ENCODE measurements at places on chromosomes 7 and 10. TPM values are rescaled to one million over a fixed set of nuclear protein-coding genes. Genes with fewer than 3 reads are reported as not detected.

GRCh38 chr10:69344591-69345252 is 66.4 kb downstream of the HK1 start:
- no peak overlapping the region for H3K4me3 ChIP-seq
- H3K27me3 ChIP-seq: no peaks in the 10 kb centered on the region
- H3K4me1 ChIP-seq: no peaks in the 10 kb centered on the region
- no peaks in the 10 kb centered on the region for H3K36me3 ChIP-seq
- no peak overlapping the region for H3K27ac ChIP-seq
- DNase-seq: no peak

DNA sequence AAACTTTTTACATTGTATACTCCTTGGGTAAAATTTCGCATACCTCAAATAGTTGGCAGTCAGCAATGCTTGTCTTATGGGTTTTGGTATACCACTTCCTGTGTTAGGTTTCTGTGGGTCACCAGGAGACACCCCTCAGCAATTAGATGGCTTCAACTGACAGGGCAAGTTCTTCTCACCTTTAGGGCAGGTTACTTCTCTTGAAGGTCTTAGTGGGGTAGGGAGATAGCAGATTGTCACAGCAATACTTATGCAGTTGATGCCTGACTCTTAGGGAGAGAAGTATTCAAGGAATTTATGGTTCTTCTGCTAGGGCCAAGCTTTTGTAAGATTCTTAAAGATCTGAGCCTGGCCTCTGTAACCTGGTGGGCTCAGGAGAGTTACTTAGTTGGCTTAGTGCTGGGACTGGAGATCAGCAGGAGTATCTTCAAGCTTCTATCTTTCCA is 42.9 kb downstream of the MKLN1 start:
- H3K27ac ChIP-seq: peak overlapping the region; percentile 77
- H3K4me3 ChIP-seq: no peak overlapping the region
- no peaks in the 10 kb centered on the region for H3K36me3 ChIP-seq
- no peak for DNase-seq

GRCh38 chr7:81460250-81461045 is 309.4 kb downstream of the HGF start:
- H3K4me3 ChIP-seq: no peak overlapping the region
- peaks cover 6% of the 10 kb centered on the region for H3K4me1 ChIP-seq

- no peak for DNase-seq
- H3K36me3 ChIP-seq: no peaks in the 10 kb centered on the region
- no peak overlapping the region for H3K4me3 ChIP-seq
- H3K27ac ChIP-seq: no peak overlapping the region
- H3K27me3 ChIP-seq: no peaks in the 10 kb centered on the region
Observed at GRCh38 chr7:113314594-113314993, 196.2 kb upstream of the SMIM30 start.

GRCh38 chr10:119630300-119630699 is 20.9 kb upstream of the BAG3 start:
- no peak overlapping the region for H3K4me3 ChIP-seq
- H3K27ac ChIP-seq: no peak overlapping the region
- no peaks in the 10 kb centered on the region for H3K36me3 ChIP-seq
- H3K27me3 ChIP-seq: no peaks in the 10 kb centered on the region

- DNase-seq: no peak
- H3K4me3 ChIP-seq: no peak overlapping the region
- H3K27me3 ChIP-seq: no peaks in the 10 kb centered on the region
- H3K36me3 ChIP-seq: peaks cover 5% of the 10 kb centered on the region
- no peak overlapping the region for H3K27ac ChIP-seq
Observed at GRCh38 chr10:72340510-72341261, 14.0 kb downstream of the DNAJB12 start.

Gene AKR1C8
- total RNA-seq: not detected

Gene NME8
- total RNA-seq: not detected

Gene TMED4
- total RNA-seq: 123 TPM

Gene GIMAP8
- 0.10 TPM for total RNA-seq
